Heart left ventricle (tissue), 16 donors: ENCODE measurements at places on chromosomes 13 and 19.

GRCh38 chr13:68690567-68690966 lies 1417.1 kb upstream of the ATXN8OS start:
- no peaks in the 10 kb centered on the region for H3K4me1 ChIP-seq
- no peak overlapping the region for H3K27ac ChIP-seq
- H3K36me3 ChIP-seq, result no peaks in the 10 kb centered on the region
- no peaks in the 10 kb centered on the region for H3K27me3 ChIP-seq
- DNase-seq, result no peak
- no peak overlapping the region for H3K4me3 ChIP-seq

- H3K4me1 ChIP-seq, result no peaks in the 10 kb centered on the region
Measured at GRCh38 chr13:61531383-61532065, 115.9 kb upstream of the PCDH20 start.

GRCh38 chr13:93466502-93467036 lies 240.0 kb downstream of the GPC6 start:
- H3K27ac ChIP-seq, result no peak overlapping the region
- no peak for DNase-seq
- no peaks in the 10 kb centered on the region for H3K27me3 ChIP-seq
- no peak overlapping the region for H3K4me3 ChIP-seq
- H3K36me3 ChIP-seq, result no peaks in the 10 kb centered on the region
- H3K4me1 ChIP-seq, result no peaks in the 10 kb centered on the region

GRCh38 chr13:50244713-50245574 lies 229.7 kb downstream of the KCNRG start:
- H3K27me3 ChIP-seq, result no peaks in the 10 kb centered on the region
- H3K4me3 ChIP-seq, result no peak overlapping the region
- H3K36me3 ChIP-seq, result no peaks in the 10 kb centered on the region
- H3K4me1 ChIP-seq, result peaks cover 6% of the 10 kb centered on the region
- no peak overlapping the region for H3K27ac ChIP-seq

DNA sequence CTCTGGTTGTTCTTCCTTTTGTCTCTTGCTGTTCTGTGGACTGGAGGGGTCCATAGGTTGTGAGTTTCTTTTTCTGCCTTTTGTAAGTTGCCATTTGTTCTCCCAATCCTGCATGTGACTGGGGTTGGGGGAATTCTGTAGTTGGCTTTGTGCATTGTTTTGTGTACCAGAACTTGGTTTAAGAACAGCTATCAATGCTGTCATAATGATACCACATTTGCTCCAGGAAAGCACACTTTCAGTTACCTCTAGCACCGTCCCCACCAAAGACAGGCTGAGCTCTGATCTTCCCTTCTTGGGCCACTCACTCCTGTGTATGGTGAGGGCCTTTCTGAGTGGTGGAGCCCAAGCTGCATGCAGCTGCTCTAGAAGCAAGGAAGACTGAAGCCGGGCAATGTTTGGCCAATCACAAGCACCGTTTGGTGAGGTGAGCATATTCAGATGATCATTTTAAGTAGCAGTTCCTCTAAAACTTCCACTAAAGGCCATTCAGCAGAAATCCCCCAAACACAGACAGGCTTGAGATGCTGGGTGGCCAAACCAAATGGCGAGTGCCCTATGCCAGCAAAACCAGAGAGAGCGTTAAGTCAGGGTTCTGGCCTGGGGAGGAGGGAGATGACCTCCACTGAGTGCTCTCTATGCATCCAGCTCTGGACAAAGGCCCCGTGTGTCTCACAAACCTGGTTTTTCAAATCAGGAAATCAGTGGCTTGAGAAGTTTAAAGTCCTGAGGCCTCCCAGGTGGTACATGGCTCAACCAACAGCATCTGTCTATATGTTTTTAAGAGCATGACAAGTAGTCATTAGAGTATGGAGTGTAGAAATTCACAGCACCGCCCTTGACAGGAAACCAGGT lies 120.7 kb upstream of the SPATA13 start:
- H3K36me3 ChIP-seq, result no peaks in the 10 kb centered on the region
- no peak overlapping the region for H3K27ac ChIP-seq
- H3K4me3 ChIP-seq, result no peak overlapping the region
- H3K4me1 ChIP-seq, result no peaks in the 10 kb centered on the region
- no peaks in the 10 kb centered on the region for H3K27me3 ChIP-seq
- DNase-seq, result no peak

DNA sequence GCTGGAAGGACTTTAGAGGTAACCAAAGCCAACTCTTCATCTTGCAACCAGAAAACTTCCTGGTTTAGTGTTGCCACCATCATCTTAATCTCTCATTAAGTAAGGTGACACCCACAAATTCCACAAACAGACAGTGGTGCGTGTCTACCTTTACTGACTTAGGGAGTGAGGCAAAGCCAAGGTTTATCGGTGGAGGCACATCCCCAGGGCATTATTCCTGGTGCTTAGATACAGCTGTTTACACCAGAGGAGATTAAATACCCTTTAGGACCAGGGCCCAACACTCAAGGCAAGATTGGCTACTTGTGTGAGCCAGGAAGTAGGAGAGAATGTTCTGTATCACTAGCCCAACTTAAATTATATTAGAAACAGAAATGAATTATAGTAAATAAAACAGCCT lies 9.5 kb downstream of the STOML3 start:
- no peaks in the 10 kb centered on the region for H3K36me3 ChIP-seq
- no peaks in the 10 kb centered on the region for H3K4me1 ChIP-seq
- H3K27ac ChIP-seq, result no peak overlapping the region
- no peak overlapping the region for H3K4me3 ChIP-seq

DNA sequence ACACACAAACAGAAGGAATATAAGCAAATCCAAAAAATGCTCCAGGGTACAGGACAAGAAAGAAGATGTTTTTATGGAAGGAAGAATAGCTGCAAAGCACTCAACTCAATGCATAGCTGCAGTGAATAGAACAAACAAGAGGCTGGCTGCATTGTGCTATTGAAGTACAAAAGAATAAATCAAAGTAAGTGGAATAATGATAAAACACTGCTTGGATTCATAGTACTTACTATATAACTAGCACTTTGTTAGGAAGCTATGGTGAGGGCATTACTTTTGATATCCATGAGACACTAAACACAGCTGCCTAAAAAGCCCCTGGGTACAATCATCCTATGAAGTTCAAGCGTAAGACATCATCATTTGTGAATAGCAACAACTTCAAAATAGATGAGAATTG lies 350.1 kb downstream of the PCDH9 start:
- no peaks in the 10 kb centered on the region for H3K4me1 ChIP-seq
- H3K27ac ChIP-seq, result no peak overlapping the region
- DNase-seq, result no peak
- H3K27me3 ChIP-seq, result no peaks in the 10 kb centered on the region
- no peak overlapping the region for H3K4me3 ChIP-seq

- no peaks in the 10 kb centered on the region for H3K4me1 ChIP-seq
- DNase-seq, result no peak
- no peak overlapping the region for H3K4me3 ChIP-seq
- no peaks in the 10 kb centered on the region for H3K36me3 ChIP-seq
Measured at GRCh38 chr13:80386002-80386401, 45.1 kb upstream of the SPRY2 start.

- H3K4me1 ChIP-seq, result no peaks in the 10 kb centered on the region
- H3K27ac ChIP-seq, result no peak overlapping the region
- DNase-seq, result no peak
- H3K27me3 ChIP-seq, result no peaks in the 10 kb centered on the region
- no peak overlapping the region for H3K4me3 ChIP-seq
Measured at GRCh38 chr19:5204212-5204611, 136.4 kb downstream of the PTPRS start.

- no peak overlapping the region for H3K27ac ChIP-seq
- H3K4me3 ChIP-seq, result no peak overlapping the region
- no peak for DNase-seq
- H3K36me3 ChIP-seq, result no peaks in the 10 kb centered on the region
- H3K27me3 ChIP-seq, result no peaks in the 10 kb centered on the region
- H3K4me1 ChIP-seq, result no peaks in the 10 kb centered on the region
Measured at GRCh38 chr13:106117035-106117434, 418.4 kb downstream of the EFNB2 start.

GRCh38 chr19:46517471-46517870 lies 21.8 kb upstream of the PNMA8B start:
- no peak overlapping the region for H3K4me3 ChIP-seq
- no peak for DNase-seq
- no peaks in the 10 kb centered on the region for H3K36me3 ChIP-seq
- H3K27me3 ChIP-seq, result peaks cover 6% of the 10 kb centered on the region
- no peaks in the 10 kb centered on the region for H3K4me1 ChIP-seq

GRCh38 chr13:87671753-87672605 lies 808 bp downstream of the SLITRK5 start:
- H3K36me3 ChIP-seq, result no peaks in the 10 kb centered on the region
- DNase-seq, result no peak
- peaks cover 45% of the 10 kb centered on the region for H3K27me3 ChIP-seq

DNA sequence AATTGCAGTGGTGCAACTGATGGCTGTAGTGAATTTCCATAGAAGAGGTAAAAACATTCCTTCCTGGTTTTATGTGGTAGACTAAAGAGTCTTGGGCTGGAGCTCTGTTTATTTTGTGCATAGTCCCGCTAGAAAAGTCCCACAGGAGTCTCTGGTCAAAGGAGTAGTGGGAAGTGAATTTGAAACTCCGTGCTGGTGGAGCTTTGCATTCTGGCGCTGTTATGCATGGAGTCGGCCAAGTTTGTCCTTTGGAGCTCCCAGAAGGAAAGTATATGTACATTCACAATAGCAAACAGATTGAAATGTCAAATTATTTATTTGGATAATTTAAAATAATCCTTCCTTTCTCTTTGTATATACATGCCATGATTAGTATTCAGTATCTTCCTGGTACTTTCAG lies 296.5 kb downstream of the LMO7 start:
- no peak overlapping the region for H3K4me3 ChIP-seq
- H3K36me3 ChIP-seq, result no peaks in the 10 kb centered on the region
- no peaks in the 10 kb centered on the region for H3K27me3 ChIP-seq
- H3K27ac ChIP-seq, result no peak overlapping the region
- H3K4me1 ChIP-seq, result no peaks in the 10 kb centered on the region
- DNase-seq, result no peak

GRCh38 chr13:22432690-22433089 lies 748.1 kb upstream of the SGCG start:
- no peak overlapping the region for H3K27ac ChIP-seq
- no peaks in the 10 kb centered on the region for H3K27me3 ChIP-seq
- peaks cover 11% of the 10 kb centered on the region for H3K4me1 ChIP-seq
- no peaks in the 10 kb centered on the region for H3K36me3 ChIP-seq

GRCh38 chr13:50629497-50629896 lies 214.0 kb downstream of the DLEU7 start:
- no peaks in the 10 kb centered on the region for H3K36me3 ChIP-seq
- no peak overlapping the region for H3K4me3 ChIP-seq
- H3K27me3 ChIP-seq, result no peaks in the 10 kb centered on the region
- peaks cover 21% of the 10 kb centered on the region for H3K4me1 ChIP-seq
- DNase-seq, result no peak

GRCh38 chr19:34678085-34678412 lies 571 bp downstream of the ZNF302 start:
- no peak for DNase-seq
- H3K27me3 ChIP-seq, result no peaks in the 10 kb centered on the region
- peak overlapping the region; percentile 83 for H3K4me3 ChIP-seq

DNA sequence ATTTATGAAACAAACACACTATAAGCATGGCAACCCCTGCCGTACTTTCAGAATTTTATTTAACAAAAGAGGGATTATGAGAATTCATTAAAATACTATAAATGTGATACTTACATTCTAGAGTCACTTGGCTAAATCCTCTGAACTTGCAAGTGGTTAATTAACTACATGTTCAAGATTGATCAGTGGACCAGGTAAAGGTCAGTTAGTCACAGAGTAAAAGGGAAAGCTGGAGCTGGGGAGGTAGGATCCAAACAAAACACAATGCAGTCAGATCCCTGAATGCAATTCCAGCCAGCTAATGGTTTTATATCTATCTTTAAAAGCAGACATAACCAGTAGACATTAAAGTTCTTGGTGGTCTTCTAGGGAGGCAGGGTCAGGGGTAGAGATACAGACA lies 270.5 kb downstream of the DIAPH3 start:
- DNase-seq, result no peak
- H3K36me3 ChIP-seq, result no peaks in the 10 kb centered on the region
- H3K27ac ChIP-seq, result no peak overlapping the region
- H3K4me3 ChIP-seq, result no peak overlapping the region

- peak overlapping the region; percentile 88 for H3K27ac ChIP-seq
- no peaks in the 10 kb centered on the region for H3K36me3 ChIP-seq
- H3K4me1 ChIP-seq, result no peaks in the 10 kb centered on the region
- H3K27me3 ChIP-seq, result peaks cover 20% of the 10 kb centered on the region
Measured at GRCh38 chr13:111115965-111116521, 933 bp downstream of the ARHGEF7 start.

- no peak overlapping the region for H3K27ac ChIP-seq
- H3K36me3 ChIP-seq, result no peaks in the 10 kb centered on the region
- H3K27me3 ChIP-seq, result no peaks in the 10 kb centered on the region
- H3K4me1 ChIP-seq, result no peaks in the 10 kb centered on the region
- no peak for DNase-seq
- no peak overlapping the region for H3K4me3 ChIP-seq
Measured at GRCh38 chr13:102020611-102021216, 381.1 kb downstream of the FGF14 start.

- peak overlapping the region; percentile 44 for H3K4me3 ChIP-seq
- DNase-seq, result no peak
- H3K36me3 ChIP-seq, result no peaks in the 10 kb centered on the region
- no peaks in the 10 kb centered on the region for H3K4me1 ChIP-seq
- H3K27ac ChIP-seq, result peak overlapping the region; percentile 86
- peaks cover 57% of the 10 kb centered on the region for H3K27me3 ChIP-seq
Measured at GRCh38 chr19:45972947-45973540, 621 bp downstream of the NOVA2 start.

DNA sequence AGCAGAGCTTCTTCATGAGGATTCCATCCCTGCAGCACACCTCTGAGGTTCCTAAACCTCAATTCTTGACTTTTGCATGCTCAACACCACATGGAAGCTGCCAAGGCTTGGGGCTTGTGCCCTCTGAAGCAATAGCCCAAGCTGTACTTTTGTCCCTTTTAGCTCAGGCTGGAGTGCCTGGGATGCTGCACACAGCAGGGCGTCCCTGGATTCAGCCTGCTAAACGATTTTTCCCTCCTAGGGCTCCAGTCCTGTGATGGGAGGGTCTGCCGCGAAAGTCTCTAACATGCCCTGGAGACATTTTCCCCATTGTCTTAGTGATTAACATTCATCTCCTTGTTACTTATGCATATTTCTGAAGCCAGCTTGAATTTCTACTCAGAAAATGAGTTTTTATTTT lies 98.3 kb downstream of the SLITRK5 start:
- no peak overlapping the region for H3K27ac ChIP-seq
- H3K36me3 ChIP-seq, result no peaks in the 10 kb centered on the region
- no peak overlapping the region for H3K4me3 ChIP-seq
- DNase-seq, result no peak
- no peaks in the 10 kb centered on the region for H3K27me3 ChIP-seq
- no peaks in the 10 kb centered on the region for H3K4me1 ChIP-seq
